ENCODE measurements at places on chromosomes 16 and 17.

DNA sequence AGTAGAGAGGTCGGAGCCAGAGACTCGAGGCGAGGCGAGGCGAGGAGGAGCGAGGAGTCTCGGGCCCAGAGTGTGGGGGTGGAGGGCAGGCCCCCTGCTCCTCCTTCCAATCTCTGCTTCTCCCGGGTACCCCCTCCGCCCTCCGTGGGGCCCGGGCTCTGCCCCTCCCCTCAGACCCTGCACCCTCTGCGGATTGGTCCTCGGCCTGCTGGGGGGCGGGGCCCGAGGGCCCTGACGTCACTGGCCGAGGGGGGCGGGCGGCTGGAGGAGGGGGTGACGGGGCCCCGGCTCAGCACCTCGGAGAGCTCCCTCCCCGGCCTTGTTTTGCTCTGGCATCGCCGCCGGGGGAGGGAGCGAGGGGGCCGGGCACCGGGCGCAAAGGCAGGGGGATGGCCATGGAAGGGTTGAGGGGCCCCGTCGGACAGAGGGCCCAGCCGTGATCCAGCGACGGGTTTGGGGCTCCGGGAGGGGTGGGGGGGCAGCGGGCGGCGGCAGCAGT is at the start of gene RUNDC3A:
TSS of gene RUNDC3A (plus strand) at position 282 of the 499 bp plus-strand sequence. CDS start 232 bp downstream, outside the sequence.
- peak; percentile 93 for DNase-seq

- DNase-seq, result no peak
Measured at GRCh38 chr16:85923153-85924021, 24.4 kb downstream of the IRF8 start.

DNA sequence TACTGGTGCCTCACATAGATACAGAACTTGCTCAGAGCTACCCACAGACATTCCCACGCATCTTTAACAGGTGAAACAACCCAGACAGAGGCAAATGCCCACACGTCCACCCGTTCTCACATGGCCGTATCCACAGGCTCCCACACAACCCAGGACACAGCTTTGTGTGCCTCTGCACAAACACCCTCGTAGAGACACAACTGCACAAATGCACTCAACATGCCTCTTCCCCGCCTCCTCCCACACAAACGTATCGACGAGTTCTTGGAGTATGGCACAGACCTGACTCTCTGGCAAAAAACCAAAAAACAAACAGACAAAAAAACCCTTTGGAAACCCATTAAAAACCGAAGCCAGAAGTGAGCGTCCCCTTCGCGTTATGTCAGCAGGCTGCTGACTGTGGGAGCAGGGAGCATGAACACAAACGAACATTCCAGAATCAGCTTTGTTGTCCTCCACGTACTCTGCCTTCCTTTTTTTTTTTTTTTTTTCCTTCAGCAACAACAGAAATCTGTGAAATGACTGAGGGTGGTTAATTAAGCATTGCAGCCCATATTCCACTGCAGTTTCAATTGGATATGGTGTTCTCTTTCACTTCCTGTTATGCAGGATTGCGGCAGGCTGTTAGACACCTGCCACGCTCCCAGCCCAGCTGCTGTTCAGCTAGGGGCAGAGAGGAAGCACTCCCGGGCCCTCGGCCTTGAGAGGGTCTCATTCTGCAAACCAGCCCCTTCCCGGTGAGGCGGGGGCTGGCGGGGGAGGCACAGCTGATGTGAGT is 313.7 kb downstream of the MAF start:
- DNase-seq, result no peak

DNA sequence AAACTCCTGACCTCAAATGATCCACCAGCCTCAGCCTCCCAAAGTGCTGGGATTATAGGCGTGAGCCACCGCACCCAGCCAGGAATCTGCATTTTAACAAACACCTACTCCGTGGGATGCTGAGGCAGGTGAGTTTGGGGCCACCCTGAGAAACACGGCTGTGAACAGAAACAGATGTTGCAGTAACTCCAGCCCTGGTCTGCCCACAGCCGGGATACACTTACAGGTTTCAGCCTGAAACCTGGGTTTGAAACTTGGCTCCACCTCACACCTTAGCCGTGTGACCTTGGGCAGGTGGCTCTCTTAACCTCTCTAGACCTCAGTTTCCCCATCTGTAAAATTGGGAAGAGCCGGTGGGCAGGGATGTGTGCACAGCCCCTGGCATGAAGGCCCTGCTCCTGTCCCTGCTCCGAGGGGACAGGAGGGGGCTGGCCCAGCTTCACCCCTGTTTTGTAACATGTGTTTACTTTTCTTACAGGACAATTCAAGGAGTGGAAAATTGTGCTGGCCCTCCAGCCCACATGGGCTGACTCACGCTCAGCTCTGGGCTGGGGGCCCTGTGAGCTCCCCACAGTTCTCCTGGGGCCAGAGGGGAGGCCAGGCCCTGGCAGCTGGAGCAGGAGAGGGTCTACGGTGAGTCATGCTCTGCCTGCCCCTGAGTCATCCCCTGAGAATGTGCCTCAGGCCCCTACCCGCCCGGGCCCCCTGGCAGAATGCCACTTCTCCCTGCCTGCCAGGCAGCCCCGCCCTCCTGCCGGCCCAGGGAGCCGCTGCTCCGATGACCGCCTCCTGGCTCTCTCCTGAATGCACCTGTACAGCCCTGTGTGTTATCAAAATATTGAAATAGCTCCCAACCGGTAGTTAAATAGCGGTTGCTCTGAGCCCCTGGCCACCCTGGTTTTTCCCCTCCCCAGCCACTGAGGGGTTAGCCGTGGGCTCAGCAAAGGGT is 7.7 kb upstream of the PPL start:
- peak; percentile 100 for DNase-seq

GRCh38 chr17:30939051-30939689 is 17.4 kb downstream of the ADAP2 start:
- DNase-seq, result no peak

GRCh38 chr17:10156948-10157607 is 41.3 kb downstream of the GAS7 start:
- no peak for DNase-seq

- DNase-seq, result peak; percentile 65
Measured at GRCh38 chr17:65278050-65278819, 141.1 kb downstream of the RGS9 start.

- DNase-seq, result no peak
Measured at GRCh38 chr16:67948015-67948414, 4.1 kb upstream of the LCAT start.

- no peak for DNase-seq
Measured at GRCh38 chr17:12250973-12251372, 230.3 kb downstream of the MAP2K4 start.

DNA sequence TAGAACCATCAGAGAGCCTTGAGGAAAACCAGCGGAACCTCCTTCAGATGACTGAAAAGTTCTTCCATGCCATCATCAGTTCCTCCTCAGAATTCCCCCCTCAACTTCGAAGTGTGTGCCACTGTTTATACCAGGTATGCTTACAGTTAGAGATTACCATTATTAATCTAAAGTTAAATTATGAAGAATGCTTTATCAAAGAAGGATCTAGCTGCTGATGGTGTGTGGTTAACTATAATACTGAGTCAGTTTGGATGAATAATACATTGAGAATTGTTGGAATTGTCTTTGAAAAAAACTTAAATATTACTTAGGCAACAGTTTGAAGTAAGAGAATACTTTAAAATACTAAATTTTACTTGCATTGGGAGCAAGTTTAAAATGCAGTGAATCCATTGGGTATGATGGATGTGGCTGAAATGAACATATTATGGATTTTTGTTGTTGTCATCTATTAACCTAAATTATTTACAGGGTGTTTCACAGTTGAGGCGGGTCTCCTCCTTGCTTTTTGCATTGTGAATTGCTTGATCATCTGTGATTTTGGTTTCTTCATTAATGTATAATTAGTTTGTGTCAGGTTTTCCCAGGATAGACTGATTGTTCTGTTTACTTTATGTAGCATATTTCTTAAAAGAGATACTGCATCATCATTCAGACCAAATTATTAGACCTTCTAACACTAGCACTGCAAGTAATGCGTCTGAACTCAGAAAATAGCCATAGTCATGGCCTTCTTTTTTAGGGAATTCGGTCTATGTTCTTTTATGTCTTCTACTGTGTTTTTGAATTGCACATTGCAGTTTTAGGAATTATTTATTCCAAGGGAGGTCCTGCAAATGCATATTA is 47.8 kb downstream of the OMG start:
- DNase-seq, result peak; percentile 82

GRCh38 chr16:31354394-31355291 is at the start of gene ITGAX:
ITGAX (plus strand) TSS chr16:31355176; CDS start chr16:31355255, 79 bp downstream.
- peak; percentile 30 for DNase-seq

GRCh38 chr16:79805621-79806020 is 205.1 kb upstream of the MAF start:
- no peak for DNase-seq

GRCh38 chr16:66845791-66846221 is 1.6 kb downstream of the CA7 start:
- peak; percentile 25 for DNase-seq

- DNase-seq, result peak; percentile 20
Measured at GRCh38 chr16:73176577-73177013, 128.7 kb upstream of the ZFHX3 start.

- no peak for DNase-seq
Measured at GRCh38 chr17:51475730-51476129, 215.4 kb downstream of the UTP18 start.

- peak; percentile 50 for DNase-seq
Measured at GRCh38 chr16:82082543-82083244, 47.6 kb downstream of the HSD17B2 start.

DNA sequence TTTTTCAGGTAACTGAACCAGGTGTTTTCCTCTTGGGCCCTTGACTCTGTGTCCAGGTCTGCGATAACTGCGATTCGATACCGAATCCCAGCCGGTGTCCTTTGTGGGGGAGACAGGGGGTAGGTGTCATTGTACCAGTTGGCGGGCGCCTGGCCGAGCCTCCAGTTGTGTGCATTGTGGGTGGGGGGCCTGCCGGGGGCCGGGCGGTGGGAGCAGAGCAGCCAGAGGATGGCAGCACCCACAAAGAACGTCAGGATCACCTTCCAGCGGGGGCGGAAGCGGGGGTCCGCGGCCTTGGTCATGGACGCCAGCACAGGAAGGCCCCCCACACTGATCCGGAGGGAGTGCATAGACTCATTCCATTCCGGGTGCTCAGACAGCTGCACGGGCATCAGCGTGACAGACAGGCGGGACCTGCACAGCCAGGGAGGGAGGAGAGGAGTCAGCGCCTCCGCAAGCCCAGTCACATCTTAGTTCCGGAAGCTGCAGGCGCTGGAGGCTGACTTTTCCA is 12.3 kb downstream of the CANT1 start:
- DNase-seq, result no peak

DNA sequence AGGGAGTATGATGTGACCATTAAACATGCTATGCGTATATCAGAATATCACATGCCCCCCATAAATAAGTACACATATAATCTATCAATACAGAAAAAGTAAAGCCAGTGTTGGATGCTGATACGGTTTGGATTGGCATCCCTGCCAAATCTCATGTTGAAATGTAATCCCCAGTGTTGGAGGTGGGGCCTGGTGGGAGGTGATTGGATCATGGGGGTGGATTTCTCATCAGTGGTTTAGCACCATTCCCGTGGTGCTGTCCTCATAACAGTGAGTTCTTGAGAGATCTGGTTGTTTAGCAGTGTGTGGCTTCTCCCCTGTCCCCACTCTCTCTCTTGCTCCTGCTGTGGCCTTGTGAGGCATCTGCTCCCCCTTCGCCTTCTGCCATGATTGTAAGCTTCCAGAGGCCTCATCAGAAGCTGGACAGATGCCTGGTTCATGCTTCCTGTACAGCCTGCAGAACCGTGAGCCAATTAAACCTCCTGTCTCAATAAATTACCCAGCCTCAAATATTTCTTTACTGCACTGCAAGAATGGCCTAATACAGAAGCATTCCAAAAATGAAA is 88.9 kb downstream of the AATF start:
- no peak for DNase-seq

GRCh38 chr16:50743581-50744225 is 1.8 kb downstream of the CYLD start:
- DNase-seq, result peak; percentile 12

DNA sequence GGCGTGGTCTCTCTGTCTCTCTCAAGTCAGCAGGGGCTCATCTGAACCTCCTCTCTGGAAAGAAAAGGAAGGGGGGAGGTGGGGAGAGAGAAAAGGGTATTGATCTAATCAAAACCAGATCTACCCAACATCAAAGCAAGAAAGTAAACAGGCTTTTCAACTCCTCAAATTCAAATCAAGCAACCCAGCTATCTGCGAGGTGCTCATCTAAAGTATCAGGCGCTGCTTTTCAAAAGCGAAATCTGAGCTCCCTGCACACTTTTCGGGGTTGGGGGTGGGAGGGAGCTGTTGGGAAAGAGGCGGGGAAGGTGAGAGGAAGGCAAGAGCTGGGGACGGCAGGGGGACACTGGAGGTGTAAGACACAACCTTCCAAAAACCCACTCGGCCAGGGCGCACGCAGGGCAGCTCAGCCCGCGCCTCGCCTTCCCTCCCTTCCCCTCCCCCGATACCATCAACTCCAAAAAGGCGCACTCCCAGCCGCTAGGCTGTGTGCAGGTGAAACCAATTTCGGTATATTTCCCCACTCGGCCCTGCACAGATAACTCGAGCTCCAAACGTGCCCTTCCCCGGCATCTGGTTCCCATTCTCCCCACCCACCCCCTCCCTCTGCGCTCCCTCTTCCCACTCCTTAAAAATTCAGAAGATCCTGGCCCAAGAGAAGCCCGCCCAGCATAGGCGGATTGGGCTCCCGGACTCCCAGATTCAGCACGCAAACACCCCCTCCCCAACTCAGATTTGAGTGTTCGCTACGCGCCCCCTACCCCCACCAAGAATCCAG is 2.6 kb downstream of the AXIN2 start:
- no peak for DNase-seq

Data from ACHN (cell line).